T-helper 2 cell treated with Interferon-gamma antibody and Interleukin-4, amounts not matched to agents 5 μg/mL and 100 μg/mL, for 36 hours (primary cell): ENCODE measurements at places on chromosomes 13 and 19.

- no peak for DNase-seq
Observed at GRCh38 chr19:50308991-50309390, 20.2 kb downstream of the KCNC3 start.

- no peak for DNase-seq
Observed at GRCh38 chr19:47106821-47107201, 6.8 kb downstream of the ZC3H4 start.

DNA sequence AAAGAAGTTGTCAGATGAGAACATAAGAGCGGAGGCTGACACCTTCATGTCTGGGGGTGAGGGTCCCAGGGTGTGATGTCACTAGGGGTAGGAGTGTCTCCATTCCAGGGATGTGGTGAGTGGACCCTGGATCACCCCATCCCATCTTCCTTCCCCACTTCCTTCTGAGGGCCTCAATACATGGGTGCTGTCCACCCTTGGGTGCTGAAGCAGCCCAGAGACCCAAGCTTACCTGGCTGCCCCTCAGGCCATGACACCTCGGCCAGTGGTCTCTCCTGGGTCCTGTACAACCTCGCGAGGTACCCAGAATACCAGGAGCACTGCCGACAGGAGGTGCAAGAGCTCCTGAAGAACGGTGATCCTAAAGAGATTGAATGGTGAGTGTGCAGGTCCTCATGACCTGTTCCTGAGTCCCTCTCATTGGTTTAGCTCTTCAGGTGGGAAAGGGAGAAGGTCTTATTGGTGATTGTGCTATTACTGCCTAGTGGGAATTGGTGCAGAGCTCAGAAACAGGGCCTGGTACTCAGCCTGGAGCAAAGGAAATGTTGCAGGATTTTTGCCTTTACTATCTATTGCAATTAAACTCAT, 37.7 kb upstream of the CYP4F8 start:
- no peak for DNase-seq

GRCh38 chr13:67554746-67555452, 324.8 kb upstream of the PCDH9 start:
- no peak for DNase-seq

GRCh38 chr13:44938854-44939253, 50.4 kb downstream of the NUFIP1 start:
- no peak for DNase-seq

- no peak for DNase-seq
Observed at GRCh38 chr19:55447421-55448174, 4.5 kb upstream of the SHISA7 start.
